IMR-90 (cell line): ENCODE measurements at places on chromosomes 3 and 15. TPM values are rescaled to one million over a fixed set of nuclear protein-coding genes. Genes with fewer than 3 reads are reported as not detected.
A peak's percentile ranks its signal among the peaks of the same experiment; 100 is the strongest.

DNA sequence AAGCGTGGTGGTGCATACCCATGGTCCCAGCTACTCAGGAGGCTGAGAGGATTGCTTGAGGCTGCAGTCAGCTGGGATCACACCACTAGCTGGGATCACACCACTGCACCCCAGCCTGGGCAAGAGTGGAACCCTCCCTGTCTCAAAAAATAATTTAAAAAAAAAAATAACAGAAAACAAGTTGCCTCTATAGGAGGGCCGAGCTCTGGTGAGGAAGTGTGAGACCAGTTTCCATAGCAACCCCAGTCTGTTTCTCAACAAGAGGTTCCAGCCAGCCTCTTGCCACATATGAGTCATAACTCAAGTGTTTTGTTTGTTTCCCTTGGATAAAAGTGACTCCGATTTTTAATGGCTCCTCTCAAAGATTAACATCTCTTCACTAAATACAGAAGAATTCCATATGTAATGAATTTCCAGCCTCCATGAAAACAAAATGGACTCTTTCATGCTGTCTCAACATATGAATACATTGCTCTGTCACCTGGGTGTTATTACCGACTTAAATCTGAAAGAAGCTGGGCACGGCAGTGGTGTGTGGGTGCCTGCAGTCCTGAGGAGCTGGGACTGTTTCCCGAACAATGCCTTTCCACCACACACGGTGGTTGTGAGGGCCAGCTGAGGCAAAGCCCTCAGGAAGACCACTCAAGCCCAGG lies 19.7 kb downstream of the TMEM43 start:
- peaks cover 56% of the 10 kb centered on the region for H3K36me3 ChIP-seq
- peaks cover 29% of the 10 kb centered on the region for H3K4me1 ChIP-seq
- DNase-seq = peak; percentile 99
- H3K4me3 ChIP-seq = no peak overlapping the region
- peak overlapping the region; percentile 97 for H3K27ac ChIP-seq

- no peak for DNase-seq
- H3K36me3 ChIP-seq = no peaks in the 10 kb centered on the region
- no peaks in the 10 kb centered on the region for H3K27me3 ChIP-seq
- H3K4me1 ChIP-seq = no peaks in the 10 kb centered on the region; the same call in 1 of the 2 replicates
- H3K27ac ChIP-seq = no peak overlapping the region
These were observed 167.3 kb downstream of the NECTIN3 start for GRCh38 chr3:111238885-111239284.

GRCh38 chr15:36172955-36173354 lies 406.5 kb upstream of the CDIN1 start:
- peaks cover 7% of the 10 kb centered on the region for H3K4me1 ChIP-seq
- DNase-seq = no peak
- H3K36me3 ChIP-seq = no peaks in the 10 kb centered on the region
- no peak overlapping the region for H3K4me3 ChIP-seq
- no peak overlapping the region for H3K27ac ChIP-seq
- no peaks in the 10 kb centered on the region for H3K27me3 ChIP-seq

DNA sequence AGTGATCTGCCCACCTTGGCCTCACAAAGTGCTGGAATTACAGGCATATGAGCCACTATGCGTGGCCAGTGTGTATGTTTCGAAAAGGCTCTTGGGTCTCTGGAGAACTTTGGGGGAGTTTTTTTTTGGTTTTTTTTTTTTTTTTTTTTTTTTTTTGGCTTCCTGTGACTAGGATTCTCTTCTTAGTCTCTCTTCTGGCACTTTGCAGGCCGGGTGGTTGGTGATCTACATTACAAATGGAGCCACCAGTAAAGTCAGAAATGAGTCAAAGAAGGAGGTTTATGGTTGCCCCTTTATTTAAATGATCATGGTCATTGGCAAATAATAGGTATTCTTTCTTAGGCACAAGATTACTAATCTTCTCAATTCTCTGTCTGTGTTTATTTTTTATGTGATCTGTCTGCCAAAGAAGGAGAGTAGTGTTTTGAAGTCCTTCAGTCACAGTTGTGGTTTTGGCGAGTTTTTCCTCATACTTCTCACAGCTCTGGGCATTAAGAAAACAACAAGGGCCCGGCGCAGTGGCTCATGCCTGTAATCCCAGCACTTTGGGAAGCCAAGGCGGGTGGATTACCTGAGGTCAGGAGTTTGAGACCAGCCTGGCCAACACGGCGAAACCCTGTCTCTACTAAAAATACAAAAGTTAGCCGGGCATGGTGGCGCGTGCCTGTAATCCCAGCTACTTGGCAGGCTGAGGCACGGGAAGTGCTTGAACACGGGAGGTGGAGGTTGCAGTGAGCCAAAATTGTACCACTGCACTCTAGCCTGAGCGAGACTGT lies 38.3 kb downstream of the PDE8A start:
- H3K27ac ChIP-seq = no peak overlapping the region
- no peaks in the 10 kb centered on the region for H3K27me3 ChIP-seq
- no peak overlapping the region for H3K4me3 ChIP-seq
- peak; percentile 54 for DNase-seq

GRCh38 chr15:34644851-34645250 lies 61.4 kb upstream of the GOLGA8B start:
- H3K4me1 ChIP-seq = peaks cover under 1% of the 10 kb centered on the region; the same call in 1 of the 2 replicates
- no peaks in the 10 kb centered on the region for H3K36me3 ChIP-seq
- no peak for DNase-seq
- no peak overlapping the region for H3K4me3 ChIP-seq

TP63 gene
- total RNA-seq = not detected in 2 replicates
